Inflammatory macrophage treated with lipopolysaccharide for 1 hour (primary cell): ENCODE measurements at places on chromosomes 2 and 18.

- no peak for DNase-seq
These were observed 588.1 kb downstream of the DCDC2C start for GRCh38 chr2:4291430-4291829.

- DNase-seq = no peak
These were observed 79.1 kb downstream of the LRRTM4 start for GRCh38 chr2:77443076-77443475.

DNA sequence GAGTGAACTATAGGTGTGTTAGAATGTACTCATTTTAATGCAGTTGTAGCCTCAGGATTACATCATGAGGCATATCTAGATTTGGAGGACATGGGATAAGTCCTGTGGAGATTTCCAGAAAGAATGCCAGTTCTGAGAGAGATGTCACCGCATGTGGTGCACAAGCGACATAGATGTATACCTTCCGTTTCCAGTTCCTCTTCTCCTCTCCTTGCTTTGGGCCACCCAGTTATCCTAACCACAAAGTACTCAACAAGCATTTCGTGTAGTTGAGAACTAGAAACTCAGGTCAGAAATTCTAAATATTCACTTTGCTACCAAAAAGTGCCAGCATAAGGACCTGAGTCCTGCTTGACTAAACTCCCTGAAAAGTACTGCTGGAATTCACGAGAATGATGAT is 66.5 kb downstream of the KCTD18 start:
- DNase-seq = no peak

GRCh38 chr2:24725956-24726355 is 67.2 kb downstream of the PTRHD1 start:
- no peak for DNase-seq

GRCh38 chr2:176146101-176146500 is 5.2 kb upstream of the HOXD4 start:
- DNase-seq = no peak

- DNase-seq = no peak
These were observed 162.2 kb downstream of the BABAM2 start for GRCh38 chr2:28052691-28053090.

DNA sequence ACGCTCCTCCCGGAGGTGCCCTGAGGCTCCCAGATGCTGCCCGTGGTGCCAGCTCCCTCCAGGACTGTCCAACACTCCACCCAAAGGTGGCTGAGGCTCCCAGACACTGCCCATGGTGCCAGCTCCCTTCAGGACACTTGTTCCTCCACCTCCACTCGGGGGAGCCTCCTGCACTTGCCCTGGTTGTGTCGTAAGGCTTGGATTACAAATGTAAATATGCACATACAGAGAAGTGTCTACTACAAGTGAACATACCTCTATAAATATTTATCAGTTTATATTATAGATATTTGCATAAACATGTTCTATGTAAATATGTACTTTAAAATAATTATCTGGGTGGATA is 143.3 kb downstream of the PXDN start:
- DNase-seq = no peak

GRCh38 chr18:37409878-37410277 is 155.7 kb downstream of the CELF4 start:
- DNase-seq = no peak

DNA sequence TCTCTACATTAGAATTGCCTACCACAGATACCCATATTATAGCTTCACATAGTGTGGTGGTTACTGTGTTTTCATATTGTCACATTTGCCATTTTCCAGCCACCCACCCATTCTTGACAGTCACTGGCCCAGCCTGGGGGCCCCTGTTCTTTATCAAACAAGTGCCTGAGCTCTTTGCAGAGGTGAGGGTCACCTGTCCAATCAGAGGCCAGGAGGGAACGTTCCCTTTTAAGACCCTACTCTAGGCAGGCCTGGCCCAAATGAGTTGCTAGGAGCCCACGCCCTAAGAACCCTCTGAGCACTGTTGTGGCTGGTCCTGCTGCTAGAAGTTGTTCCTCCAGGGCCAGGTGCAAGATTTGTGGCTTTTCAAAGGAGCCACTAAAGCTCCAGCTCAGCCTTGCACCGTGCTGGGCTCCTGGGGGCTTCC is 5.2 kb downstream of the IL37 start:
- DNase-seq = no peak

DNA sequence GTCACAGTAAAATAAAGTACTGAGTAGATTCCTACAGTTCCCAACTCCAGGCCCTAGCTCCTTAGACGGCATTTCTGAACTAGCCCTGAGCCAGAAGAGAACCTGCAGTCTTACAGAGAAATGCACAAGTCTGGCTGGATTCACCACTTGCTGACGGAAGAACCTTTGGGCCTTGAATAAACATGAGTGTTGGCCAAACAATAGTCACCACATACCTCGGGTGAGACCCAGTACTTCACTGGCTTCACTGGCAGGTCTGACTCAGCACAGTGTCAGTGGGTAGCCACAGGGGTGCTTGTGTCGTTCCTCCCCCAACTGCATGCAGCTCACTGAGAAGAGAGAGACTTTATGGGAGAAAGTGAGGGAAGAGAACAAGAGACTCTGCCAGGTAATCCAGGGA is 88.9 kb downstream of the TMEM185B start:
- DNase-seq = no peak

DNA sequence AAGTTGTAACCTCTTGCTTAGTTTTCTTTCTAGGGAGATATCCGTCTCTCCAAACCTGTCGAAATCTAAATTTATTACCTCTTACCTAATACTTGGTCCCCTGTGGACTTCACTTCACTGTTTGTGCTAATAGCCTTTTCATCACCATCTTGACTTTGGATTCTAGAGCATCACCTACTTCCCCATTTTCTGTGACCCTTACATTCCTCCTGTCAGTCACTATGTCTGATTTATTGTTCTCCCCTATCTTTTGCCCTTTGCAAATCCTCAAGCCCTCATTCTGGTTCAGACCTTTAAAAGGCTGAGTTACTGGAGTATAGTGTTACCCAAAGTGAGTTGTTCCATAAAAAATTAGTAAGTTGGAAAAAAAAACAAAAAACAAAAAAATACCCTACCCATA is 7.5 kb downstream of the MYO1B start:
- no peak for DNase-seq

DNA sequence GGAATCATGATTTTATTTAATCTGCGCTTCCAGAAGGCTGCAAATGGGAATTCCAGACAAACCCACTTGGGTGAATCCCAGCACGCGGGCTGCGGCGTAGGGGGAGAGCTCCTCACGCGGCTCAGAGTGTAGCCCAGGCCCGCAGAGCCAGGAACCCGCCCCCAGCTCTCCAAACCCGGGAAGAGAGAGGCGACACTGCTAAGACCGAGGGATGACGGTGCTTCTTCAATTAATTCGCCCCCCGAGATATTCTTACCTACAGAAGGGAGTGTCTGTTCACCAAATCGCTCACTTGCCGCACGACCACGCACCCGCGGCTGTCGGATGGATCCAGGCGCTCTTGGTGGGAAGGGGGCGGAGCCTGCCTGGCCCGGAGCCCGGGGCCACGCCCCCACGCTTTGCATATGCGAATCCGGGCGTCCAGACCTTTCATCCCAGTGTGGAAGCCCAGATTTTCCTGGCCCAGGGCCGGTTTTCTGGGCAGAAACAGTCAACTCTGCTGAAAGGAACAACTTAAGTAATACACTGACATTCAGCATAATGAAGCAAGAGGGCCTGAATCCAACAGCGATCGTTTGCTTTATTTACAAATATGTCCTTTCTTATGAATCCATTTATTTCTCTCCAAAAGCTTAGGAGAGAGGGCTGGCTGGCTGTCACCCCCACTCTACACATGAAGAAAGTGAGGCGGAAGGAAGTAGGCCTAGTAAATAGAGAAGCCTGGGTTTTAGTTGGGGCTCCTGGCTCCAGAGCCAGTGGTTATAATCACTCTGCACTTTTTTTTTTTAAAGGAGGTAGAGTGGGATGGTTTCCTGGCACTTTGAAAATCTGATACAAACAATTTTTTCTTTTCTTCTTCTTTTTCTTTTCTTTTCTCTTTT is at the start of gene SLC19A3:
Gene SLC19A3, minus strand, starts transcription at position 342 of the 881 bp plus-strand sequence. CDS start 15,710 bp downstream, outside the sequence.
- peak; percentile 2 for DNase-seq

DNA sequence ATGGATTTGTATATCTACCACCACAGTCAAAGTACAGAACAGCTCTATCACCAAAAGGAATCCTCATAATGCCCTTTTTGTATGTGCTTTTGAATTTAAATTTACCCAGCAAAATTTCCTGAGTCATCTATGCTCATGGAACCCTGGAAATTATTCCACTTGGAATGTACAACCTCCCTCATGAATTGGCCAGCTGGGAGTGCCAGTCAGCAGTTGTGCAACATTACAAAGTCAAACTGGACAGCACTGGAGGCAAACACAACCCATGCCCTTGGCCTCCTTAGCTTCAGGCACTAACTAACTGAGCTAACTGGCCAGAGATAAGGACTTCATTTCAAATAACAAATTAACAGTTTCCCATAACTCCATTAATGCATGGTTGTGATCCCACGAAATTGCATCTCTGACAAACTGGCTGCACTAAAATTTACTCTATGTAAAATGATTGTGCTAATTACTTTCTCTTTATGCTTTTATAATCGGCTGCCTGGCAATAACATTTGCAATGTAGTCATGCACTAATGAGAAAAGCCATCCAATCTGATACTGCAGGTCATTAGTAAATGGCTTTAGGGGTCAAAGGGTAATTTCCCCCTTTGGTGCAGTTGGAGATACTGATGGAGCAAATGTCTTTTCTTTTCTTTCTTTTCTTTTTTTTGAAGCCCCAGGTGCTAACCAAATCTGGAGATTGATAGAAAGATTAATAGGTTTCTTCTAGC is 270.5 kb downstream of the ACTR3 start:
- no peak for DNase-seq

GRCh38 chr18:76444446-76445105 is 50.5 kb downstream of the ZNF516 start:
- no peak for DNase-seq

DNA sequence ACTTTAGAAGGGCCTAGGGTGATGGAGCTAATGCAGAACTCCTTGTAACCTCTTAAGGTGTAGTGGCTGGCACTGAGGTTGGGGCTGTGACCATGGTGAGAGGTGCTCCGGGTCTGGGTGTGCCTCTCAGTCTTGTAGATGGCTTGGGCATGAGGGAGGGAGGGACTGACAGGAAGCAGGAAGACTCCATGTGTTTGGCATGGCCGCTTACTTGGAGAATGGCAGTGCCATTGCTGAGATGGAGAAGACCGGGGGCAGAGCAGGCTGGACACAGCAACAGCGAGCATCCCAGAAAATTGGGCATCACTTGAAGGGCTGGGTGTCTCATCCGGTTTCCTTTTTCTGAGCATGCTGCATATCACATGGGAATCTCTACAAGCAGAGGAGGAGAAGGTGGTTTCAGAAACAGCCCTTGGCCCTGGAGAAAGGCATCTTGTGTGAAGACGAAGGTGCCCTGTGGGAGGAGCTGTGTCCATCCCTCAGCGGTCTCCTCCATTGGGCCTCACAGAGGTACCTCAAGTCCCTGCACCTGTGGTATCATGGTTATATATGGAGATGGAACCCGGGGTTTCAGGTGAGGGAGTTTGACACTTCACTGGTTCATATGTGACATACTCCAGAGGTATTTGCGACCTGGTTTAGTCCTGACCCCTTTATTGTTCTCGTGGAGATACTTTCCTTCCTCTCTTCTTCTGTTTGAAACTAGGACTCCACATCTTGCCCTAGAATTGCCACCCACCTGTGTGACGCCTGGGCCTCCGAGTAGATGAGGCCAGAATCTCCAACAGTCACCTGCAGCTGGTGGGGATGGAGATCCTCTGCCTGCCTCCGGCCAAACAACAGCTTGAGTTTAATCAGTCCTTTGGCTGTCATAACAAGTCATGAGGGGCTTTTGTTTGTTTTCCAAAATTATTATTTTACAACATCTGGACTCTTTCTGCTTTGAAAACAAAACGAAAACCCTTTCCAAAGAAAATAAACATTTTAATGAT is 45.6 kb downstream of the INPP4A start:
- no peak for DNase-seq

- DNase-seq = no peak
These were observed 528 bp downstream of the ATG9A start for GRCh38 chr2:219228911-219229304.

GRCh38 chr2:16155366-16155765 is 215.0 kb downstream of the MYCN start:
- DNase-seq = no peak

- DNase-seq = no peak
These were observed 14.2 kb downstream of the SPR start for GRCh38 chr2:72901426-72901825.

DNA sequence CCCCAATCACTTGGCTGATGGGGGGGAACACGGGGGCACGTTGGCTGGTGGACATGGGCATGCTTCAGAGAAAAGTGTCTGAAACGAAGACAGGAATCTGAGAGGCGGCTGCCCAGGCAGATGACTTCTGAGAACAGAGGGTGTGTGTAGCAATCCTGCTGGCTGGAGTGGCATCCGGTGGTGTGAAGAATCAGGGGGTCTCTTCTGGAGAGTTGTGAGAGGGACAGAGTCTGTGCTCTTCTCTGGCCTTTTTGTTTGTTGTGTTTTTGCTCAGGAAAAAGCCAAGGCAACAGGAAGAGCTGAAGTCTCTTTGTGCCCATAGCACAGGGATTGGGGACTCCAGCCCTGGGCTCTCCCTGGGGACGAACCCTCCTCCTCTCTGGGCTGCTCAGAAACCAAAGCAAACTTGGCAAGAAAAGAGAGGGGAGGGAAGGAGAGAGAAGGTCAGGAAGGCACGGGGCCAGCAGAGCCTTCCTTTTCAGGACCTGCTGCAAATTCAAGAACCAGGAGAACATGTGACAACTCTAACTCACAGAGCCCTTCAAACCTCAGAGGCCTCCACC is 97.0 kb upstream of the SMAD2 start:
- DNase-seq = no peak

- DNase-seq = no peak
These were observed 63.9 kb downstream of the GYPC start for GRCh38 chr2:126719833-126720351.
